ENCODE measurements at places on chromosomes 16 and 17. TPM values are rescaled to one million over a fixed set of nuclear protein-coding genes. Genes with fewer than 3 reads are reported as not detected.

GRCh38 chr17:5621729-5622128 is 37.4 kb upstream of the NLRP1 start:
- no peaks in the 10 kb centered on the region for H3K36me3 ChIP-seq
- H3K4me3 ChIP-seq, result no peak overlapping the region
- DNase-seq, result no peak
- no peaks in the 10 kb centered on the region for H3K4me1 ChIP-seq
- H3K27ac ChIP-seq, result no peak overlapping the region
- peaks cover 31% of the 10 kb centered on the region for H3K27me3 ChIP-seq

DNA sequence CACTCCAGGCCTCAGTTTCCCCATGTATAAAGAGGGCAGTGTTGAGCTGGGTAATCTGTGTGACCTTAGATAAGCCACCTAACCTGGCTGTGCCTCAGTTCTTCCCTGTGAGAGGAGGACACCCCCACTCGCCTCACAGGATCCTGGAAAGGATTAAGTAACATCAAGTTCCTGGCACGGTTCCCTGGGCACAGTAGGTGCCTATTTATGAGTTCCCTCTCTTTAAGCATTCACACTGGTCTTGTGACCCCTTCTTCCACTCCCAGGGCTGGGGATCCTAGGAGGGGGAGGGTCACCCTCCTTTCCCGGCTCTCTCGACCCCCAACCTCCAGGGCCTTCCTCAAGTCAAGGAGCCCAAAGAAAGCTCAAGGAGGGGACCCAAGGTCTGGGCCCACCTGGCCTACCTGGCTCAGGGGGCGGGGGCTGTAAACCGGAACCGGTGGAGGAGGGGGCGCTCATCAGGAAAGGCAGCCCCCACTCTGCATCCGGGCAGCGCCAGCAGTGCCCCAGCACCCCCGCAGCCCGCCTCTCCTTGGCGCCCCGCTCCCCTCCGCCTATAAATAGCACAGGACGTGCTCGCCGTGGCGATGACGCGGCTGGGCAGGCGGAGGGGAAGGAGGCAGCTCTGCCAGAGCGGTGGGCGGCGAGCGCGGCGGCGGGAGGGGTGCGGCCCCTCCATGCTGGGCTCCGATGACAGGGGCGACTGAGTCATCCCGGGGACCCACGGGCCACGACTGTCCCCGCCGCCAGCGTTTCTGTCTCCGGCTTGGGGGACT is 9.4 kb downstream of the RPL19 start:
- H3K36me3 ChIP-seq, result peaks cover 6% of the 10 kb centered on the region
- H3K27ac ChIP-seq, result peak overlapping the region; percentile 63
- no peaks in the 10 kb centered on the region for H3K27me3 ChIP-seq
- peaks cover 23% of the 10 kb centered on the region for H3K4me1 ChIP-seq
- peak overlapping the region; percentile 67 for H3K4me3 ChIP-seq

GRCh38 chr16:88926374-88926990 is 50.5 kb downstream of the CBFA2T3 start:
- peaks cover 21% of the 10 kb centered on the region for H3K4me1 ChIP-seq
- peaks cover 15% of the 10 kb centered on the region for H3K27me3 ChIP-seq
- no peak overlapping the region for H3K4me3 ChIP-seq

DNA sequence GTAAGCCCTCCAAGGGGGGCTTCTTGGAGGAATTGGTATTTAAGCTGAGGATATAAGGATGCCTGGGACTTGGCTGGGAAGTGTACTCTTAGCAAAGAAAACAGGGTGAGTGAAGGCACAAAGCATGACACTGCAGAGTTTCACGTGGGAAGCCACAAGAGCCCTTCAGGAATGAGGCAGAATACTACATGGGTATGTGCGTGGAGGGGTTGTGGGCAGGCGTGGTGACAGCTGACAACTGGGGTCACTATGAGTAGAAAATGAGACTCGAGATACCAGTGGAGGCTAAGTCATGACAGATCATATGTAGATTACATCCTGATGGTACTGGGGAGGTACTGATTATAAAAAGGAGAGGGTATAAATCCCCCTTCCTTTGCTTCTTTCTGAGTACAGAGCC is 78.1 kb upstream of the XYLT1 start:
- no peak overlapping the region for H3K27ac ChIP-seq
- no peak for DNase-seq
- no peaks in the 10 kb centered on the region for H3K36me3 ChIP-seq
- H3K4me1 ChIP-seq, result no peaks in the 10 kb centered on the region

DNA sequence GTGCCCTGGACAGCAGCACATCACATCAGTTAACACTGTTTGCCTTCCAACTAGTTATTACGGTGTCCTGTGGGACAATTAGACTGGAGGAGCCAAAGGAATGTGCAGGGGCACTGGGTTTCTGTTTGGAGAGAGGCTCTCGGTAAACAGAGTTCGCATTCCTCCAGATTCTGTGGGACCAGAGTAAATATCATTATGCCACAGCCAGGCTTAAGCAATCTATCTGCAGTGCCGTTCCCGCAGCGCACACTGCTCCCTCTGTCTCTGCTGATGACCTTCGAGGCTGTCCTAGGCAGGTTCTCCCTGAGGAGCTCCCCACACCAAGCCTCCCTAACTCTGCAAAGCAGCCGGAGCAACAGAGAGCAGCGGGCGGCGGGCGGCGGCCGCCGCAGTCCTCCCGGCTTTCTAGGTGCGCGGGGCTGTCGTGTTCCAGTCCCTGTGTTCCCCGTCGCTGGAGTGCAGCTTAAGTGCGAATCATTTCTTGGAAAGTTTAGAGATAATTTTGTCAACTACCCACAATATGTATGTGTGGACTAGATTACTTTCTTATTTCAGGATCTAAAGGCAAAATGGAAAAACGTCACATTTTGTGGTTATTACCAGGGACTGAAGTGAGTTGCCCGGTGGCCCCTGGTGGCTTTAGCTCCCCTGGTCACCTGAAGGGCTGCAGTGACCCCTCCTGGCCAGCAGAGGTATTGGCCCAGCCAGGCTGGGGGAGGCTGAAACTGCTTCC is 43.3 kb downstream of the PGS1 start:
- H3K4me3 ChIP-seq, result no peak overlapping the region
- H3K4me1 ChIP-seq, result peaks cover 17% of the 10 kb centered on the region
- H3K27ac ChIP-seq, result peak overlapping the region; percentile 15
- no peaks in the 10 kb centered on the region for H3K27me3 ChIP-seq
- peak; percentile 94 for DNase-seq

DNA sequence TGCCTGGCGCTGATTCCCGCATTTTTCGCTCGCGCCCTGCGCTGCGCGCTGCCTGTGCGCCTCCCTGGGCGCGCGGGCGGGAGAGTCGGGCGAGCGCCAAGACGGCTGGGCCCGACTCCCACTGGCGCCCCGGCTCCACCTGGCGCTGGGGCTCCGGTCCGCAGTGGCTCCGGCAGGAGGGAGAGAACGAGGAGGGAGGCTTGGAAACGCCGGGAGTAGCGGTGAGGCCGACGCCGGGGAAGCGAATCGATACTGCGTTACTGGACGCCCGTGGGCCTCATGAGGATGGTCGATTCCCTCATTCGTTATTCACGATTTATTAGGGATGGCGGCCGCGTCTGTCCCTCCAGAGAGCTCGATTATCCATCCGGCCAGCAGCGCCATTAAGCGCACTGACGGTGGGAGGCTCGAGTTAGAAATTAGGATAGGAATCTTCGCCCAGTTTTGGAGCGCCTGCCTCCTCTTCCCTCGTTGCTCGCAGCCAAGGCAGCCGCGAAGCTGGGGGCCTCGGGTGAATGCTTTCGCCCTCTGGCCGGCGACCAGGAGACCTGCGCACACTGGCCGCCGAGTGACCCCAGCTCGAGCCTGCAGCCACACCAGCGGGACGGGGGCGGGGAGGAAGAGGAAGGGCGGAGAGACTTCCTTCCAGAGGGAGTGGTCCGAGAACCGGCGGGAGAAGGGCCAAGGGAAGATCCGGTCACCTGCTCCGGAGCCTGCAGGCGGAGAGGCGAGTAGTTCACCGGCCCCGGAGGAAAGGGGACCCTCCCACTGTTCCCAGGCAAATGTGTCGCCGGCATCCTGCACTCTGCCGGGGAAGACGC is 1.3 kb upstream of the PCGF2 start:
- peak overlapping the region; percentile 99 for H3K4me3 ChIP-seq
- no peak overlapping the region for H3K27ac ChIP-seq
- peaks cover 46% of the 10 kb centered on the region for H3K4me1 ChIP-seq

GRCh38 chr16:229731-230281 is 557 bp upstream of the LUC7L start:
- H3K27ac ChIP-seq, result peak overlapping the region; percentile 92
- H3K27me3 ChIP-seq, result no peaks in the 10 kb centered on the region
- H3K4me1 ChIP-seq, result peaks cover 19% of the 10 kb centered on the region
- DNase-seq, result no peak
- H3K4me3 ChIP-seq, result peak overlapping the region; percentile 91

DNA sequence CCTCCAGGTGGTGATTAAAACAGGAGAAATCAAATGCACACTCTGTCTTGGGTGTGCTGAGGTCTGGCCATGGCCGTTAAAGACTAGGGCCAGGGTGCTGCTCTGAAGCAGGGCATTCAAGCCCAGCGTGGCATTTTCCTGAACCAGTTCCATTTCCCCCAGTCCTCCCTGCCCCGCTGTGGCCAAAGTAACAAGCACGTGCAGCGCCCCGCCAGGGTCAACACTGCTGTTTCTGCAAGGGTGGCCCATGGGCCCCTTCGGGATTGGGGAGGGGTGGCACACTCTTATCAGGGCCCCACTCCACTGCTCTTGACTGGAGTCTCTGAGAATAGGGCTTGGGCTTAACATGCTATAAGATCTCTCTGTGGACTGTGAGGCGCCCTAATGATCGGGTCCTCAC is 72.9 kb downstream of the IL21R start:
- H3K36me3 ChIP-seq, result peaks cover 76% of the 10 kb centered on the region
- H3K4me1 ChIP-seq, result peaks cover 32% of the 10 kb centered on the region
- peak overlapping the region; percentile 81 for H3K27ac ChIP-seq
- no peak overlapping the region for H3K4me3 ChIP-seq
- peak; percentile 85 for DNase-seq

DNA sequence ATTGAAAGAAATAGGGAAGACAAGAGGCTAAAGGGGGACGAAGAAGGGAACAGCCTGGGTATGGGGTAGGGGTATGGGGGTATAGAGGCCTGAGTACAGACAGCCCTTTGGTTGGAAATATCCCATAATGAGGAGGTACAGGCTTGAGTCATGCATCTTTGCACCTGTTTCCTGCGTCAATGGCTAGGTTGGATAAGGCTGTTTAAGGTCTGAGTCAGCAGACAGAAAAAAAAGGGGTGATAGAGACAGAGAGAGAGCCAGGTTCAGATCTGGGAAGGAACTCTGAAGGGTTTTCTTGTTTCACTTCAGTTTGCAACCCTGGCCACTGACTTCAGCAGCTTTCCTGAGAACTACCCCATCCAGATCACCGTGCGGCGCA is 8.5 kb downstream of the FNDC8 start:
- peaks cover 32% of the 10 kb centered on the region for H3K36me3 ChIP-seq
- no peak overlapping the region for H3K27ac ChIP-seq
- peaks cover 4% of the 10 kb centered on the region for H3K4me1 ChIP-seq
- H3K4me3 ChIP-seq, result no peak overlapping the region

- DNase-seq, result no peak
- no peaks in the 10 kb centered on the region for H3K36me3 ChIP-seq
- H3K4me3 ChIP-seq, result no peak overlapping the region
- H3K4me1 ChIP-seq, result no peaks in the 10 kb centered on the region
Observed at GRCh38 chr16:62829607-62830006, 793.4 kb upstream of the CDH8 start.

GRCh38 chr17:40369923-40370322 is 5.4 kb upstream of the GJD3 start:
- H3K36me3 ChIP-seq, result no peaks in the 10 kb centered on the region
- H3K4me1 ChIP-seq, result no peaks in the 10 kb centered on the region
- H3K4me3 ChIP-seq, result no peak overlapping the region
- peak; percentile 18 for DNase-seq
- no peaks in the 10 kb centered on the region for H3K27me3 ChIP-seq
- no peak overlapping the region for H3K27ac ChIP-seq

DNA sequence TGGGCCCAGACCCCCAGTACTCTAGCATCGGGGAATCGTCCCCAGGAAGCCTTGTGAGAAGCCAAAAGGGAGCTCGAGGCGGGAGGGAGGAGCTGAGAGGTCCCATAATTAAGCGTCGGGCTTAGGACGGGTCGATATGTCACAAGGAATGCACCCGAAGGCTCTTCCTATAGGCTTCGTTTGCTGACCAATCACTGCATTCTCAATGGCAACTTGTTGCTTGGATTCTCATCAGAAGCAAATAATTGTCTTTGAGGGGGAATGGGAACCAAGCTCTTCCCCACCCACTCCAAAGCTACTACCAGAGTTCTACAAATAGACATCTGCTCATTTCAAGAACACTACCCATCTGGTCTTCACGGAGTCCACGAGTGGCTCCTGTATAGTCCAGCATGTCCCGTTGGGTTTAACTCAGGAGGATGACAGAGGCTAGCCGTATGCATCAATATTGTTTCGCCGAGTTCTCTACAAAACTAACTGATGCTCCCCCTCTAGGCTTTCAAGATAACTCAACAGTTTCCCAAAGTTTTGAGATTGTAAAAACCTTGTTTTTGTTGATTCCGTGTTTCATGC is 628 bp upstream of the BLMH start:
- DNase-seq, result peak; percentile 58
- H3K27me3 ChIP-seq, result no peaks in the 10 kb centered on the region
- peak overlapping the region; percentile 94 for H3K4me3 ChIP-seq
- peak overlapping the region; percentile 67 for H3K27ac ChIP-seq

DNA sequence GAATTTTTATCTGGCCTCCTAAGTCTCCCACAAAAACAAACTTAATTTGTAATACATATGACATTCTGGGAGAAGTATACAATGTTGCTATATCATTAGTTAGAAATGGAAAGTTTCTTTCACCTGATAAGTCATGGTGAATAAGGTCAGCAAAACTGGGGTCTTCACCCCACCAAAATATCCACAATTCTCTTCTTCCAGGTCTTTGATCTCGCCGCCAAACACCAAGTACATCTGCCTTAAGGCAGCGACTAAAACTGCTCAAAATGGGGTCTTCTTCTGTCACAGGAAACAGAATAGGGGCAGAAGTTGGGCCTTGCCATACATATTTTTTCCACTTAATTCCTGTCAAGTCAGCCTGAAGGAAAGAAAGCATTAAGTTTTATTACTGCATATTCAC is 2.1 kb downstream of the MED13 start:
- H3K36me3 ChIP-seq, result peaks cover 12% of the 10 kb centered on the region
- DNase-seq, result peak; percentile 82
- H3K4me3 ChIP-seq, result peak overlapping the region; percentile 93
- peak overlapping the region; percentile 12 for H3K27ac ChIP-seq

DNA sequence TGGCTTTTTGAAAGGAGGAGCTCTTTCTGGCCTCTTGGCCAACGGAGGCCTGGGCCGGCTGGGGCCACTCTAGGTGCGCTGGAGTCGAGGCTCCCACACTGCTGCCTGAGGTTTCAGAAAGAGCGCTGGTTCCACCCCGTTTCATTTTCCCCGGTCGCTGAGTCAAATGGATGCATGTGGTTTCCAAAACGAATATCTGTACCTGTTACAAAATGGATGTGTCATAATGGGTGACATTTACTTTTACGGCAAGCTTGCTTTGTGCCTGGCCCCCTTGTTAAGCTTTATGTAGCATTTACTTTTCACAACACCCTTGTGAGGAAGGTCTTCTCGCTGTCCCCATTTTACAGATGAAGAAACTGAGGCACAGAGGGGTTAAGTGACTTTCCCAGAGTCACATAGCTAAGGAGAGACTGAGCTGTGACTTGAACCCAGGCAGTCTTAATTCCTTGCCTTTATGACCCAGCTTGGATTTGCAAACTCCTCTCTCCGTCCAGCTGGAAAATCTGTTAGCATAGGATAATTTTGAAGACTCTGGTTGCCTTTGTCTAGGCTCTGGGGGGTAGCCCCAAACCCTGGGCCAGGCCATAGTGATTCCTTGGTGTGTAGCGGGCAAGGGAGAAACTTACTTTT is 10.6 kb downstream of the KSR1 start:
- peak; percentile 66 for DNase-seq
- no peak overlapping the region for H3K4me3 ChIP-seq
- H3K36me3 ChIP-seq, result no peaks in the 10 kb centered on the region

Gene MPV17L
- 0.36 TPM for total RNA-seq

Gene LMF1
- total RNA-seq, result 25.3 TPM

Gene HEXIM2
- total RNA-seq, result 10.0 TPM

Gene METTL22
- total RNA-seq, result 46.0 TPM

Gene PLA2G10
- total RNA-seq, result not detected

Gene COL1A1
- 6,718 TPM for total RNA-seq

All from osteoblast (primary cell).